ENCODE measurements at places on chromosomes 5 and 9.

GRCh38 chr5:14373685-14374084 is 207.9 kb upstream of the OTULINL start:
- no peak for DNase-seq

- no peak for DNase-seq
Observed at GRCh38 chr5:72224946-72225463, 95.0 kb downstream of the MRPS27 start.

- DNase-seq = no peak
Observed at GRCh38 chr9:78209127-78209526, 26.7 kb upstream of the CEP78 start.

GRCh38 chr9:123378025-123378424 is 22.0 kb downstream of the CRB2 start:
- no peak for DNase-seq

DNA sequence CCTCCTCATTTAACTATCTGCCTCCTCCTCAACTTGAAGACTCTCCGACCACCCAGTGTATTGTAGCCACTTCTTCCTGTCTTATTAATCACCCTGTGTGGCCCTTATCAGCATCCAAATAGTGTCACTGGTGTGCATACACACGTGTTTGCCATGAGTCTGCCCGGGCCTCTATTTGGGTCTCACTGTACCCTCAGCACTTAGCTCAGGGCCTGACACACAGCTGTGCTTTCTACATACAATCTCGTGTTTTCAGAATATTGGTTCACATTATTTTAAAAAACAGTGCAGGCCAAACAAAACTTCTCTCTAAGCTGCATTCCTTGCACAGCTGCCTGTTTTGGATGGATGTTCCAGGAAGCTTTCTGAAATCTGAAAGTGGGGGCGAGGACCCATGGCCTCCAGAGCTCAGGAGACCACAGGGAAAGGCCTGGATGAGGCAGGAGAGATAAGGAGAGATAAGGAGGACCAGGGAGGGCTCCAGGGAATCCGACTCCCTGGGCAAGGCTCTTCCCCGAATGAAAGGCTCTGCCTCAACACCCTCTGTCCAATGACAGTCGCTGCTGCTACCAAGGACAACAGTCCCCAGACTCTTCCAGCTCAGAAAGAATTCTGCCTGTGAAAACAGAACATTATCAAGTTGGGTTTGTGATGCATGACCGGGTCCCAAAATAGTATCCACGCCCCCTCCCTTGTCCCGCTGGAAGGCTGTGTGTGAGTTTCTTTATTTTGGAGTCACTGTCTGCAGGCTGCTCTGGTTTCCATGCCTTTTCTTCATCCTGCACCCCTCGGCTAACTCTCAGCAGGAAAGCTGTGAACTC is 255.6 kb downstream of the NSG2 start:
- no peak for DNase-seq

DNA sequence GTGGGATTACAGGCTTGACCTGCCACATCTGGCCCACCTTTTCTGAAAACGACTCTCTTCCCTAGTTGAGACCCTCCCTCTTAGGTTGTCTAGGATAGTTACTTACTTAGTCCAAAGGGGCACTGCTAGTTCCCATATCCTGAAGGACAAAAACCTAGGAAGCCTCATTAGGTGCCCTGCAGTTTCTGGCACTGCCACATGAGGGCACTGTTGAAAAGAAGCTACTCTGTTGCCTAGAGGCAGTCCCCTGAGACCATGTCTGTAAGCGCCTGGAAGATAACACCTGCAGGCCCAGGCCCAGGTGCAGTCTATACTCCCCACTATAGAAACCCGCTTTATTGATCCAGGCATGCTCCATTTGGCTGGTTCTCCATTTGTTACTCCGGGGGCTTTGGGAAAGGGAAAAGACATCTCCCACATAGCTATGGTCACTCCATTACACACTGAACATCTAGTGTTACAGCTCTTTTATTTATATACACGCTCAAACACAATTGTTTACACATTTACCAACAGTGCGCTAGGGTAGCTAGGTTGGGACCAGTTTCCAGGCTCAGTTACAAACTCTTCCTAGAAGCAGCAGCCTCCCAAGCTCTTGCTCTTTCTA is 73.4 kb upstream of the PPARGC1B start:
- no peak for DNase-seq

DNA sequence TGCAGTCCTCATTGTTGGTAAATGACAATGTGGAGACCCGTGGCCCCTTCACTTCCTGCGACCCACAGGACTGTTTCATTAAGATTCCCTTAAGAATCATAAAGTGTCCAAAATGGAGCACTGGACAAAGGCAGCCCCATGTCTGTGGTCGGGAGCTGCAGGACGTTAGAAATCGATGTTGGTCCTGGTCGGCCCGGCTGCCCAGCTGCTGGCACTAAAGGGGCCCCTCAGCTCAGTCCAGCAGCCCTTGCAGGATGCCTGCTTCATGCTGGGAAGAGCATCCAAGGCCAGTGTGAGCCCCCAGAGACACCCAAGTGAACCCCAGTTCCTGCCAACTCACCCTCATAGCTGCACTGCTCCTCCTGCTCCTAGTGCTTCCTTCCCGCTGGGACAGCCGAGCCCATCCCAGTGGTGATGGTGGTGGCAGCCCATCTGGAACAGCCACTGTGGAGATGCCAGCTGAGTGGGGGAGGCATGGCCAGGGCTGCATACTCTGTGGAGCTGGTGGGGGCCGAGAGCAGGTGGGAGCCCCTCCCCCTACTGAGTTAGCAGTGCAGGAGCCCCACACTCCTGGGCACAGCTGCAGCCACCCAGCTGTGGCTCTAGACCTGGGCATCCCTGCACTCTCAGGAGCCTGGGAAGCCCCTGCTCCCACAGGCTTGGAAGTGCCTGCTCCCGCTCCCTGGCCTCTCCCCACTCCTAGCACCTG is 168.0 kb upstream of the IRX2 start:
- no peak for DNase-seq

DNA sequence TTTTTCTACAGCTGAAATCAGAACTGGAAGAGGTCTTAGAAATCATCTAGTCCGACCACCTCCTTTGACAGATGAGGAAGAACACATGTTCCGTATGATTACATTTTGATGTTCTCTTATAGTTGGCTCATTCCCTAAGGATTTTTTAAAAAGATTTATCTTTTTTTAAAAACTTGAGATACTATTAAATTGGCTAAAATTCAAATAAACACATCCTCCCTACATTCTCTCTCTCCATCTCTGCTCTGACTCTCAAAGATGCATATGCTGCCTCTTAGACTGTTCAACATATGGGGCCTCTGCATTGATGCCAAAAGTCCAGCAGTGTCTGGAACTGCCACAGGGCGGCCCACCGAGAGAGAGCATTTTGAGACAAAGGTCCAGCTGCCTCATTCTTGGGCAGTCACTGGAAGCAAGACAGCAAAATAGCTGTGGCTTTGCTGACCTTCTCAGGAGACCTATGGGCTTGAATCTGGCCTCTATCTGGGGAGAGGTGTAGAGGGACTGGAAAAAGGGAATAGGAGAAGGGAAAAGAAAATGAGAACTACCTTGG is 12.8 kb upstream of the TSSK1B start:
- DNase-seq = no peak

DNA sequence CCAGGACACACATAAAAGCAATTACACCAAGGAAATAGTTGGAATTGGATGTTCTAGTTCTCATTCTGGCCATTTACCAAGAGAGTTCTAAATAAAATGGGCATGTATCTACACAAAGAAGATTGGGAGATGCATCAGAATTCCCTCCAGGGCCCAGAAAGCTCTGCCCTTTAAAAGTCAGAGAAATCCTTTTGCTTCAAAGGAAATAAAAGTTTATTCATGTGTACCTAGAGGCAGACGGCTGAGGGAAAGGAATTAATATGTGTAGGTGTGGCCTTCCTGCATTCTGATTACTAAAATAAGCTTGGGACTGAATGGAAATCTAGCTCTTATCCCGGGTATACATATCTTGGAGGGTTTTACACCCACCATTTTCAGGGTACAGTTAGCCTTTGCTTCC is 719.4 kb downstream of the SEMA5A start:
- DNase-seq = no peak

Data from hippocampal formation (tissue), 2 donors.